Stimulated activated CD8-positive, alpha-beta memory T cell treated with anti-CD3 and anti-CD28 coated beads, Interleukin-4, amount 100 ng/mL, for 1 hour (primary cell): ENCODE measurements at places on chromosomes 5 and 9.

GRCh38 chr5:117761186-117761585, 1186.6 kb upstream of the SEMA6A start:
- no peak for DNase-seq

GRCh38 chr9:84169240-84169639, 171.3 kb downstream of the SLC28A3 start:
- DNase-seq = no peak

DNA sequence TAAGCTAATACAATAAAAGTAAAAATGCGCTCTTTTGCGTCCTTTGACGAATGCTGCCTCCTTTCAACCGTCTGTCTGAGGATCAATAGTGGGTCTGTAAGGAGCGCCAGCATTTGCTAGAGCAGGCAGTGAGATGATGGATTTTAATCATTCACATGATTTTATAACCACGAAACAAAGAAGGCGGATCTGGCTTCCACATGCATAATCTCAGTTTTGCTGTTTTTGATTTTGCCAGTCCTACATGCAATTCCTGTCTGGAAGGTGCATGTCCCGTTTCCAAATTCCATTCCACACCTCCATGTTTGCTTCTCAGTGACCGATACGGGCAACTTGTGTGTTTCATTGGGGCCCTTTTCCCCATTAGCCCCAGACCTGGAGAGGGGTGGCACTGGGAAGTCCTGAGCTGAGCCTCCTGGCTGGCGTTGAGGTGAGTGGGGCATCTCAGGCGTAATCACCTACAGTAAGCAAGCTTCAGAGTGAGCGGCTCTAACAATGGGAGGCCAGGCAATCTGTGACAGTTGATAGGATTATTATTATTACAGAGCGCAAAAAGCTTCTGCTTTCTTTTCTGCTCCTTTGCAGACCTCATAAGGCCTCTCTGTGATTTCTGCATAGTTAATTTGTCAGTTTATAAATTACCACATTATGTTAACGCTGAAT, 405.4 kb downstream of the ZSWIM6 start:
- DNase-seq = no peak

GRCh38 chr9:107049803-107050184, 186.8 kb downstream of the ZNF462 start:
- DNase-seq = no peak

GRCh38 chr5:54017580-54017979, 292.8 kb downstream of the ARL15 start:
- DNase-seq = no peak

- DNase-seq = no peak
These were observed 22.7 kb downstream of the KIF3A start for GRCh38 chr5:132714456-132715307.

DNA sequence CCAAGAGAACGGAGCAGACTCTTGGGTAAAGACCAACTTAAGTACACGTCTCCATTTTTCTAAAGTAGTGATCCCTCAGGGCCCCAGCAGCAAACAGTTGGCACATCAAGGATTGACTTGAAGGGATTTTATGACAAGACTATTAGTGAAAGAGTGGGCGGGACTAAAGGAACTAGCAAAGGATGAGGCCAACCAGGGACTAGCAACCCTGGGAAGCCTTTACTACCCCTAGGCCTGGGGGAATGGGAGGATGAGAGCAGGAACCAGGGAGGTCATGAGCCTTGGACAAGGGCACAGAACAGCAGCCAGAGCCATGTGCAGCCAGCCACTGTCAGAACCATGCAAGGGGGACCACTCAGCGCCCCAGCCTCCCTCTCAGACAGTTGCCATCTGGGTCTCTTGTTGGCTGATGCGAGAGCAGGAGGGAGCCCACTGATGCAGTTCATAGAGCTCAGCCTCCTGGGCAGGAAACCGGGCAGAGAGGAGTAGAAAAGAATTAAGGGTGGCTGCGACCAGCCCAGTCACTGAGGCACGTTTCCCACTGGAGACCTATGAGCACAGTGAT, 28.1 kb downstream of the TGFBI start:
- no peak for DNase-seq
